ENCODE measurements at places on chromosomes 12 and 14.

DNA sequence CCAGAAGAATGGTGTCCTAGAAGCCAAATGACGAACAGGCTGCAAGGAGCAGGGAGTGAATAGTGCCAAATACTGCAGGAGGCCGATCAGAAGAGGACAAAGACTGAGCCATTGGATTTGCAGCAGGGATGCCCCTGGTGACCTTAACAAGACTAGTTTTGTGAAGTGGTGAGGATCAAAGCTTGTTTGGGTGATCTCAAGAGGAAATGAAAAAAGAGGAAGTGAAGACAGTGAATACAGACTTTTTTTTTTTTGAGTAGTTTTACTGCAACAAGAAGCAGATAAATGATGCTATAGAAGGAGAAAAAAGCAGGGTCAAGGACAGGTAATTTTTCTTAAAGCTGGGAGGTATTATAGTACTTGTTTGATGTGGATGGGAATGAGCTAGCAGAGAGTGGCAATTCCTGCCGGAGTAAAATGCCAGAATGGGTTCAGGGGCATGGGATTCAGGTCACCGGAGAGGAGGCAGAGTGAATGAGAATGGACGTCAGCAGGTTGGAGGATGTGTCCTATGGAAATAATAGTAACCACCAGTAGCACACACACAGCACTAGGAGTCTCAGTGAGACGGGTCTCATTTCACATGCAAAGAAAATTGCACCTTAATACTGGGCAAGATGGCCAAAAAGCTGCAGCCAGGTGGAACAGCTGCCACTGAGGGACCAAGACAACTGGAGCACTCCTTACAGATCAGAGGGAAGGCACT, 345.8 kb upstream of the CCDC196 start:
- no peak for DNase-seq

GRCh38 chr12:87059231-87059630, 803.0 kb upstream of the MGAT4C start:
- DNase-seq: no peak

DNA sequence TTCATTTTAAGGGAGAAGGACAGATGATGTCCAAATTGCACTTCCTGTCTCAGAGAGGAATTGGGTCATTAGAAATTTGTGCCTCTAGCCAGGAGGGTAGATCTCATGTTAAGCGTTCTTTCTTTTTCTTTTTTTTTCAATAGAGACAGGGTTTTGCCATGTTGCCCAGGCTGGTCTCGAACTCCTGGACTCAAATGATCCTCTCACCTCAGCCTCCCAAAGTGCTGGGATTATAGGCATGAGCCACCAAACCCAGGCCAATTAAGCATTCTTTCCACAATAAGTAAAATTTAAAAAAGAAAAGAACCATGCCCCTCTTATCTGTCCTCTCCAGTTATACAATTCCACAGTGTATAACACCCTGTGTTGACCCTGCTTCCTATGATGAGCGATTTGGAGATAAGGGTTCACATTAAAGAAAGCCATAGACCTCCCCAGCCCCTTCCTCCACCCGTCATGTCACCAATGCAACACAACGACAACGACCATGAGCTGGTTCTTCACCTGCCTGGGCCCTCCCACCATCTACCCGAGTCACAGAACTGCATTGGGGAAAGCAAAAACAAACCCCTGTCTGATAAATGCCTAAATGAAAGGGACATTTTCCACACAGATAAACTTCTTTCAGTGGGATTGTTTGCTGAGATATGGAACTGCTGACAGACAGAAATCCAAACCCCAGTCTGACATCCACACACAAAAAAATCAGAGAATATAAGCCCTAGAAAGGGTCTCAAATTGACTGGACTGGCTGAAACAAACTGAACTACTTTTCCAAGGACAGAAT, 37.3 kb downstream of the SSH1 start:
- no peak for DNase-seq

DNA sequence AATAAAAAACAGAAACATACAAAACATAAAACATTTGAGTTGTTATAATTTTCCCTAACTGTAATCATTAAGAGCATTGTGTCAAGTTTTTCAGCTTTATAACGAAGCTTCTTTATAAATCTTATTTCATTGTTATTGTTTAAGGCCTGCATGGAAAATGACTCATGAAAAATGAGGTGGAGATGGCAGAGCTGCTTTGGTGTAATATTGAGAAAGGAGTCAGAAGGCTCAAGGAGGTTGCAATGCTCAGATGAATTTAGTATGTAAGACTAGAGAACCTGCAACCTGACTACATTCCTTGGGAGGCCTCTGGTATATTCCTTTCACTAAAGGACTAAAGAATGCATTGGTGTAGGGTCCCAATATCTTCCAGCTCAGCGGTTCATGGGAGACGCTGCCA, 61.5 kb downstream of the TMEM30B start:
- no peak for DNase-seq

- DNase-seq: peak; percentile 16
These were observed 32.6 kb upstream of the MAX start for GRCh38 chr14:65134651-65135579.

- no peak for DNase-seq
These were observed 30.3 kb downstream of the SCN8A start for GRCh38 chr12:51621156-51621922.

DNA sequence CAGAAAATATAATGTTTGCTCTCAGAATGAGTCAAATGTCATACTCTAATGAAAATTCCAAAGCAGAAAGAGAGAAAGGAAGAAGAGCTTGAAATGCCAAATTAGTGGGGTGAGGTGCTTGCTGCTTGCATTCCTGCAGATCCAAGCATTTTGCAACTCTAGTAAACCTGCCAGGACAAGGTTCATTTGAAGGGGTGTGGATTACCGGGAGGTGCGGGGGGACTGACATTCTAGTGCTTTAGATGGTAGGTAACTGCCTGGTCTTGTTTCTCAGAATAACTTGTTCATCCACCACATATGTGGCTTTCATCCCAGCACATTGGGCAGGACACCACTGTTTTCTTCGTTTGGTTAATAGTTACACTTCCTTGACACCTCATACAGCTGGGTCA, 144.4 kb downstream of the AKAP6 start:
- DNase-seq: peak; percentile 85

GRCh38 chr14:61567838-61568571, 127.3 kb upstream of the HIF1A start:
- DNase-seq: no peak

GRCh38 chr12:47077206-47078085, 2.0 kb upstream of the PCED1B start:
- no peak for DNase-seq

DNA sequence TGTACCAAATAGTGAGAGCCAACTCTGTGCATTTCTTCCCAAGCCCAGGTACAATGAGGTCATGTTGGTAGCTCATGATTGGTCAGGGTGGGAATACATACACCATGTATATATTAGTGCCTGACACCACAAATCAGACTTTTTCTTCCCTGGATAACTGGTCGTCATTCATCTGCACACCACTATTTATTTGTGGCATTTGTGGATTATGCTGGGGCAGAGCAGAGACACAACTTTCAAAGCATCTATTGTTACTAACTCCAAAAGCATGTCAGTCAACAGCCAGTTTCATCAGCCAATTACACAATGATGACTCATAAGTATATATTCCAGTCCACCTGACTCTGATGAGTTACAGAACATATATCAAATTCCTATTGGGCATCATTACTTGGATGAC, 181.7 kb downstream of the ADAMTS20 start:
- no peak for DNase-seq

GRCh38 chr14:52846591-52846990, 55.2 kb upstream of the GNPNAT1 start:
- no peak for DNase-seq

GRCh38 chr14:76997257-76997970, 31.1 kb downstream of the IRF2BPL start:
- DNase-seq: no peak

DNA sequence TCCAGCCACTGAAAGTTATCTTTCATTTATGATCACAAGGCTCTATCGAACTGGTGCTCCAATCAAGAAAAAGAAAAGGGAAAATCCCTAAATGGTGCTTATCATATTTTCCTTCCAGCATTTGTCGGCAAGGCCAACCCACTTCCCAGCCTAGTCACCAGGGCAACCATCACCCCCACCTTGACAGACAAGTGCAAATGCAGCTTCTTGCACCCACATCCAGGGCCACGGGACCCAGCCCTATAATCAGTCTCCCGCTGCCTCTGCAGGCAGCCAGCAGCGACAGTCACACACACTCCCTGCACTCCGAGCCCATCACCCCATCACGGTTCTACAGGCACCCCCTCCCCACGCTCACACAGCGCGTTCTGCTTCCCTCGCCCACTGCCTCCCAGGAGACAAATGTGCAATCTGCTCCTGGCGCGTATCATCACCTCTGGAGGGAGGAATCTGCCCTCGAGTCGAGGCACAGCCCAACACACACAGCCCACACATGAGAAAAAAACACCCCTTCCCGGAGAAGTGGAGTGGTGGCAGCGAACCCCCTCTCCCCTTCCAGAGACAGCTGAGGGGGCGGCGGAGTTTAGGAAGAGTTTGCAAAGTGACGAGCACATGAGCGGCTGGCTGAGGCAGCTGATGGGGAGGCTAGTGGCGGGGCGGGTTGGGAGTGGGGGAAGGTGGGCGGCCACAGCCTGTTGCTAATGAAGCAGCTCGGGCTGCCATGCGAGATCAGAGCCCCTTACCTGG, 9.3 kb upstream of the PPP4R4 start:
- DNase-seq: no peak

GRCh38 chr12:25741917-25742316, 188.8 kb upstream of the LMNTD1 start:
- DNase-seq: no peak

- no peak for DNase-seq
These were observed 34.0 kb upstream of the TPH2 start for GRCh38 chr12:71904629-71905028.

GRCh38 chr12:2756756-2757155, 38.0 kb upstream of the FKBP4 start:
- DNase-seq: no peak

DNA sequence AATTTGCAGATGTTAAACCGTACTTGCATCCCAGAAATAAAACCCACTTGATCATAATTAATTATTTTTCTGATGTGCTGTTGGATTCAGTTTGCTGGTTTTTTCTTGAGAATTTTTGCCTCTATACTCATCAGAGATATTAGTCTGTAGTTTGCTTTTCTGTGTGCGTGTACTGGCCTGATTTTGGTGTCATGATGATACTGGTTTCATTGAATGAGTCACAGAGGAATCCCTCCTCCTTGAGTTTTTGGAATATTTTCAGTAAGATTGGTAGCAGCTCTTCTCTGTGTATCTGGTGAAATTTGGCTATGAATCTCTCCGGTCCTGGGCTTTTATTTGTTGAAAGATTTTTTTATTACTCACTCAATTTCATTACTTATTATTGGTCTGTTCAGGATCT, 100.4 kb upstream of the PMCH start:
- no peak for DNase-seq

GRCh38 chr14:59161561-59162175, 26.8 kb upstream of the DAAM1 start:
- peak; percentile 22 for DNase-seq

DNA sequence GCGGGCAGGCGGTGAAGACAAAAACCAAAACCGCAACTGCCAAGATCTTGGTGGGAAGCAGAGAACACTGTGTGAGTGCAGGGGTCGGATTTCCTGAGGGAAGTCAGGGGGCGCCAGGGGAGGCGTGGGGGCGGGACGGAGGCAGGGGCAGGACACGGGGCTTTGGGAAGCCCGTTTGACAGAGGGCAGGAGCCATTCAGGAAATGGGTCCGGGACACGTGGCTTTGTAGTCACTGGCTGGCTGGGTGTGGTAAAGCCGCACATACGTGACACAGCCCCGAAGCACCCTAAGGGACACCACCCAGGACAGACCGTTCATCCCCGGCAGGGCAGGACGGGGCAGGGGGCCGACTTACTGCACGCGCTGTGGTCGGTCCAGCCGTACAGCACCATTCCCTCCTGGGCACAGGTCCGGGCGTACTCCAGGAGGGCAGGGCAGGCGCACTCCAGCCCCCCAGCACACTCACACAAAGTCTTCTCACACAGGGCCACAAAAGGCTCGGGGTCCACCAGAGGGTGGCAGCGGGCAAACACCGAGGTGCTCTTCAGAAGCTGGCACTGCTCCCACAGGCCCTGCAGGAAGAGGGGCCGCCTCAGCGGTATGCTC, 49.4 kb downstream of the VWF start:
- DNase-seq: no peak

DNA sequence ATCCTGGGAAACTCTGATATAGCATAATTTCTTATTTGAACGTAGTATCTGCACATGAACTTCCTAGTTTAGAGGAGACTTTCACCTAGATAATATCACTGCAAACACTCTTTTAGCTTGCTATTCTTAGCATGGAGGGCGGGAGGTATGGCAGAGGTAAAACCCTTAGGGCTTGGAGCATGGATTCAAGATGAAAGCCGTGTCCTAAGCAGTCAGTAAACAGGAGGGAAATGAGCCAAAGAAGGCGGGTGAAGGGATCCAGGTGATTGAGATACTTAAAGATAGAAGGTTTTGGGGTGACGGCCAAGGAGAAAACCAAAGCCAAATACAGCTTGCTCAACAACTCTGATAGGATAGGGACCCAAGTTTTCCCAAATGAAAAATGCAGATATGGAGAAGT, 107.1 kb upstream of the BCAT1 start:
- no peak for DNase-seq

DNA sequence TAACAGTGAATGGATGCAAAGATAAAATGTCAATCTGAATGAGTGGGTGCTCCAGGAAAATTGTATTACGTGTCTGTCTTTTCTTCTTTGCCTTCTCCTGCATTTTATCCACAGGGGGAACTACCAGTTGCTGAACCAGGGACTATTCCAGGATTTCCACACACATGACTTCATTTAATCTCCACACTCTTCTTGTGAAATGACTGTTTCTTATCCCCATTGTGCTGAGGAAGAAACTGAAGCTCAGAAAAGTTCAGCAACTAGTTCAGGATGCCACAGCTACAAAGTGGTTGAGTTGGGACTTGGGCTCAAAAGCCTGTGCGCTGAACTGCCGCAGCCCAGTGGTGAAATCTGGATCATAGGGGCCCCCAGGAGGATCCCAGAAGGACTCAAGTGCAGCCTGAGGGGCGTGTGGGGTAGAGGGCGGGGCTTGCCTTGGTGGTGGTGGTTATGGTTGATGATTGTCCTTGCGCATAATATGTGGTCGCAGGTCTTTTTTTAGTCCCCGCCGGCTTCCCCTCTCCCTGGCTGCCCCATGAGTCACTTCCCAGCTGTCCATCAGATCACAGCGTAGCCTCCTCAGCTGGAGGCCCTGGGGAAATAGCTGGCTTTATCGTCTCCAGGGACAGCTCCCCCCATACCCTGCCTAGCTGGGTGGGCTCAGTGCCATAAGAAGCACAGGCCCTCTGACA, 235.2 kb upstream of the CRY1 start:
- peak; percentile 56 for DNase-seq

GRCh38 chr12:65656156-65656882, 168.0 kb upstream of the HMGA2 start:
- DNase-seq: no peak

All from astrocyte of the cerebellum (primary cell).